ENCODE measurements at places on chromosomes 11 and 22.

DNA sequence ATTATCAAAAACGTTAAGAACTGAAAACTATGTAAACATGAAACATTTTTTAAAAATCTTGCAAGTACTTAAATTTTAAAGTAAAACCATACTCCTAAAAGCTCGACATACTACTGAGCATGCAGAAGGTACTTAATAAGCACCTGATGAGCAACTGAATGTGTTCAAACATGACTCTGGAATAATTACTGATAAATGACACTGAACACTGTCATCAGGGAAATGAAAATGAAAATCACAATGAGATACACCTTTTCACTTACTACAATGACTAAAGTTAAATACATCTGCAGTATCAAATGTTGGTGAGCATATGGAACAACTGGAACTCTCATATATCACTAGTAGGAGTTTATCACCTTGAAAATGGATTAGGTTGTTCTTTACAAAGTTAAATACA is 65.2 kb downstream of the PICALM start:
- no peak for DNase-seq

- no peak for DNase-seq
Measured at GRCh38 chr11:94769880-94770279, 1.7 kb downstream of the AMOTL1 start.

DNA sequence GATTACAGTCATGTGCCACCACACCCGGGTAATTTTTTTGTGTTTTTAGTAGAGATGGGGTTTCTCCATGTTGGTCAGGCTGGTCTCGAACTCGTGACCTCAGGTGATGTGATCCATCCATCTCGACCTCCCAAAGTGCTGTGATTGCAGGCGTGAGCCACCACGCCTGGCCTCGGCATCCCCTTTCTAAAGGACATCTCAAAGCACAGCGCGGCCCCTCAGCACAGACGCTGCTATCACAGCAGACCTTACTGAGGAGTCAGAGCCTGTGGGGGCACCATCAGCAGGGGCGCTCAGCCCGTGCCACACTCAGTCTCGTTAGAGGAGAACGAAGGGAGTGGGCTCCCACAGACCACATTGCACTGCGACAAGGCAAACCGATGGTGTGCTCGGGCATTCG is 19.4 kb downstream of the CELSR1 start:
- no peak for DNase-seq

DNA sequence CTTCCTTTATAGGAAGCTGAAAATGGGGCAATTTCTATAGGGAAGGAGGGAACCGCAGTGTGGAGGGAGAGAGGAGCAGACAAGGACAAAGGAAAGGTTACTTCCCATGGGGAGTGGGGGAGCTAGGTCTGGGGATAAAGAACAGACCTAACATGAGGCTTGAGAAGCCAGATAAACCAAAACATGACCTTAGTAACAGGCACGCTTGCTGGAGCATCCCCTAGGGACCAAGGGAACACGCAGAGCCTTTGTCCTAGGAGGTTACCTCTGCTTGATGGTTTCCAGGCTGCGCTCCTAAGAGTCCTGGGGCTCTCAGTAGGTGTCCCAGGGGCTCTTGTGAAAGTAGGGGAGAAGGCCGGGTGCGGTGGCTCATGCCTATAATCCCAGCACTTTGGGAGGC is 271.4 kb upstream of the NCAM1 start:
- DNase-seq, result no peak

DNA sequence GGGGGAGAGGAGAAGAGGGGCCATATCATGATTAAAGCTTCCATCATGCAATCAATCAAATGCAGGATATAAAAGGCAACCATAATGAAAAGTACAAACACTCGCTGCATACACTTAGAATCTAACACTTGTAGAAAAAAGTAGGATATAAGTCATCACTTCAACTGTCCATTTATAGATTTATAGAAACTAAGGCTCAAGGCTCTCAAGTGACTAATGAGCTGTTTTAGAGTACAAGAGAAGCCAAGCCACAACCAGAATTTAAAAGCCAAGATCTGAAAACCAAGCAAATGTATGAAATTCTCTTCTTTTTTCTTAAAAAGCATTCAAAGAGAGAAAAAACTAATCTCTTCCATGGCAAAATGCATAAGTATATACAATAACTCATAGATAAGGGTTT is 160.2 kb upstream of the BLID start:
- DNase-seq, result no peak

- DNase-seq, result no peak
Measured at GRCh38 chr11:46422588-46422987, 31.0 kb upstream of the CHRM4 start.

GRCh38 chr11:6663794-6664469 is 8.3 kb upstream of the DCHS1 start:
- DNase-seq, result no peak

- DNase-seq, result no peak
Measured at GRCh38 chr11:111135778-111136570, 109.6 kb upstream of the POU2AF2 start.

DNA sequence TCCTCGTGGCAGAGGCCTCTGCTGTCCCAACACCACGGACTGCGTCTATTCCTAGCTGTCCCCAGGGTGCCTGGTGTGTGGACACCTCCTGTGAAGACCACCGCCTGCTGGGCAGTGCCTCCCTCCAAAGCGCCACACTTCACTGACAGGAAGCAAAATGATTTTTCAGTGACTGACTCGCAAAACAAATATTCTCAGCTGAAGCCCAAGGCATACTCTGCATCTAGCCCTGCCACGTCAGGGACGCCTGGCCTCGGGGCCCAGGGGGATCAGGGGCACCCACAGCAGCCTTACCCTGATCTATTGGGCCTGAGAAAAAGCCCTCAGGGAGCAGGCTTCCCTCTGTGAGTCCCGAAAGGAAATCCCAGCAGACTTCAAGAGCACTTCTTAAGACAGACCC is 2.2 kb downstream of the BRD1 start:
- no peak for DNase-seq

- no peak for DNase-seq
Measured at GRCh38 chr22:35484651-35485556, 55.7 kb upstream of the RASD2 start.

DNA sequence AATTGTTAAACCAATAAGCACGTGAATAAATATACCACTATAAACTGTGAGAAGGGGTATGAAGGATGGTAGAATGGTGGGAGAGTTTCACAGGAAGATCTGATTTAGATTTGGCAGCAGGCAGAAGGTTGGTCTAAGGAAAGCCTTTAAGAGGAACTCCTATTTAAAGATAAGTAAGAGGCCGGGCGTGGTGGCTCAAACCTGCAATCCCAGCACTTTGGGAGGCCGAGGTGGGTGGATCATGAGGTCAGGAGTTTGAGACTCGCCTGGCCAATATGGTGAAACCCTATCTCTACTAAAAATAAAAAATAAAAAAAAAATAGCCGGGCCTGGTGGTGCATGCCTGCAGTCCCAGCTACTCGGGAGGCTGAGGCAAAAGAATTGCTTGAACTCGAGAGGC is 45.8 kb upstream of the CXCR5 start:
- no peak for DNase-seq

GRCh38 chr11:58592760-58593472 is 14.1 kb downstream of the ZFP91 start:
- no peak for DNase-seq

DNA sequence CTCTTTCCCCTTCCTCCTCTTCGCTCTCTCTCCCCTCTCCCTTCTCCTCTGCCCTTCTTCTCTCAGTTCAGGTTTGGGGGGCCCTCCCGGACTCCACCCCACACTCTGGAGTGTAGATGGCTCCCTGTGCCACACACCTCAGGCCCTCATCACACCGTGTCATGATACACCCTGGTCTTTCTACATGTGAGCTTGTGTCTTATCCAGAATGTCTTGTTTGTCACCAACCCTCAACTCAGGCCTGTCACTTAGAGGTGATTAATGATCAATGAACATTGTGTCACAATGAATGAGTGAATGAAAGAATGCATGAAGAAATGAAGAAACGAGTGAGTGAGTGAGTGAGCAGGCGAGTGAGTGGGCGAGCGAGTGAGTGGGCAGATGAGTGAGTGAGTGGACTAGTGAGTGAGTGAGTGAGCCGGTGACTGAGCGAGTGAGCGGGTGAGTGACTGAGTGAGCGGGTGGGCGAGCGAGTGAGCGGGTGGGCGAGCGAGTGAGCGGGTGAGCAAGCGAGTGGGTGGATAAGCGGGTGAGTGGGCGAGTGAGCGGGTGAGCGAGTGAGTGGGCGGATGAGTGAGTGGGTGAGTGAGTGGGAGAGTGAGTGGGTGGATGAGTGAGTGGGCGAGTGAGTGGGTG is 33.8 kb downstream of the CAPN1 start:
- no peak for DNase-seq

DNA sequence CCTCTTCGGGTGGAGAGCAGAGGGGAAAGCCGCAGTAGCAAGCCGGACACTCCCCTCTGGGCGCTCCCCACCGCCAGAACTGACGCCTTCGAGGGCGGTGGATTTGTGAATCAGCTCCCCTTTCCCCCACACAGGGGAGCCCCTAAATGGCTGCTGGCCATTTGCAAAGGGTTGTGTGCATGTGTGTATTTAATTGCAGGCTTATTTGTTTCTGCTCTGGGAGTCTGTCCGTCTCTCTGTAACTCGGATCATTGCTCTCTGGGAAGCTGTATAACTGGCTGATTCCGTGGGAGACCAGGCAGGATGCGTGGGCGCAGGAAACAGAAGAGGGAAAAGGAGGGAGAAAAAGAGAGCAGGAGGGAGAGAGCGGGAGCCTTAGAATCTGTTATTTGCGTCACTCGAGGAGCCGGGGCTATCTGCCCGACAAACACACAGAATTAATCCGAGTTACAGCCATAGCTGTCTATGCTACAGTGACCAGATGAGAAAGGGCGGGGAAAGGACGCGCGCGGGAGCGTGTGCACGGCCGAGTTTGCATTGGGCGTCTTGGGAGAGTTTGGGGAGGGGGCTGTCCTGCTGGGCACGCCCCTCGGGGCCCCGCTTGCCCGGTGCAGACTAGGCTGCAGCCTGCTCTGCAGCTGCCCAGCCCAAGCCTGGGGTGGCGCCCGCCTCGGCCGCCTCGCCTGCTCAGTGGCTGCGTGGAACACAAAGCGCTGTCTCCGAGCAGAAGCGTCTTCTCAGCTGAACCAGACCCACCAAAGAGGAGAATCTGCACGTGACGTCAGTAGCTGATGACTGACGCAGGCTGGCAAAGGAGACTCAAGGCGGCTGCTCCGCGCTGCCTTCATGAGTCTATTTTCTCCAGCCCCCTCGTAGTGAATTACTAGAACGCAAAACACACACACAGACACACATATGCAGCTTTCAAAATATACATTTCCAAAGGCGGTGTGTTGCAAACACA is 105.3 kb upstream of the HSD17B12 start:
- peak; percentile 70 for DNase-seq

DNA sequence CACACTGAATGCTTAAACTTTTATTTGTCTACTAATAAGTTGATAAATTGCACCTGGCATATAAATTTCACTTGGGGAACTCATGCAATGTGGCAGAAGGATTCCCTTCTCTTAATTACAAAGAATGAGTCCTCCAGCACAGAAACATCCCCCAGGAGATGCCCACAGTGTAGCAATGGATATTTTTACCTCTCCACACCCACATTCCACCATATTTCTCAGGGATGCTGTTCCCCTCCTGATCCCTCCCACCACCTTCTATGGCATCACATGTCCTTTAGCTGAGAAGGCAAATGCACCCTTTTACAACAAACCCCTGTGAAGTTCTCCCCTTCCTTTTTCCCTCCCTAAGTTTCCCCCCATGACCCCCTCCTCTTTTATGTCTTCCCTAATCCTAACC is 56.1 kb upstream of the UBASH3B start:
- no peak for DNase-seq

DNA sequence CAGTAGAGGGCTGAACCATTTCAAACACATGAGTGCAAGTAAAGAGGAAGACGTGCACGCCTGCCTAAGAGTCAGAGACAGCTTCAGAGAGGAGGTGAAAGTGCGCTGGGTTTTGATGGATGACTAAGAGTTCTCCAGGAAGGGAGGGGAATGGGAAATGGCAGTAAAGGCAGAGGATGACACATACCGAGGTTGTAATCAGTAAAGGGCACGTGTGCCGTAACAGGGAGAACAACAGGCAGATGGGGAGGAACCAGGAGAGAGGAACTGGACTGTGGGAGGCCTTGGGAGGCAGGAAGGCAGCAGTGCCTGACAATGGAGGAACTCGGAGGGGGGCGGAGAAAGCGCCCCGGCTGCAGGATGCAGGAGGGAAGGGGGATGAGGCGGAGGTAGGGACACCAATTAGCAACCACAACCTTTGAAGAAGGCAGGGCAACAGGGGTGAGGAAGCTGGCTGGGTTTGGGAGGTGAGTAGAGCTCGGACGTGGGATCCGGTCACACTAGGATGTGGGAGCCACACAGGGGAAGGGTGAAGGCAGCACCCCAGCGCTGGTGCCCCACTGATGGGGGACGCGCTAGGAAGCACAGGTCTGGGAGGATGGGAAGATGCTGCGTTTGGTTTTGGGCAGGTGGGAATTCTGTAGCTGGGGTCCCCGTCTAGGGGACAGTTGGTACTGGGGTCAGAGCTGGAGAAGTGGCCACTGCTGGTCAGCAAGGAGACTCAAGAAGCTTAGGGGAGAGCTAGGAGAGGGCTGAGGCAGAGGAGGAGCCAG is 67.4 kb downstream of the SCUBE1 start:
- no peak for DNase-seq

- no peak for DNase-seq
Measured at GRCh38 chr22:48053973-48054372, 1291.5 kb downstream of the TBC1D22A start.

All from nephron progenitor cell (in vitro differentiated cells).